ENCODE measurements at places on chromosomes 4 and X.

GRCh38 chr4:77310931-77311330 lies 153.9 kb downstream of the CCNG2 start:
- no peak for DNase-seq

GRCh38 chrX:19790829-19791228 lies 96.6 kb downstream of the SH3KBP1 start:
- DNase-seq: no peak

DNA sequence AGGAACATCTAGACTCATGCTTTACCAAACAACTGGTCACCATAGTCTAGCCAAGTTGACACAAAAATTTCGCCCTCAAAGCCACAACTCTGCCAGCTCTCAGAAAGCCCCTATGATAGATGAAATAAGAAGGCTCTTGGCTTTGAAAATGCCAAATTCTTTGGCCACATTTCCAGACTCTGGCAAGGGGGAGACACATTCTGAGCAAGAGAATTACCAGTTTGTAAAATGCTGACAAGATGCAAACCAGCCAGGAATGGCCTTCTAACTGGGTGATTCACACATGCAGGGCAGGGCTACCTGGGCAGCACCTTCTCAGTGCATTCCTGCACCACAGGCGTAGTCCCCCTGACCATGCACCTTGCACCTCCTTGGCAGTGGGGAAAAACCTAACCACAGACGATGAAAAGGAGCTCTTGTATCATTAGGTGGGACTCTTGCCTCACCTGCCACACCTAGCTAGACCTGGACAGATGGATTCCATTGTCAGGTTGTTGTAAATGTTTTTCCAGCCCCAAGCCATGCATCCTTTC lies 77.4 kb upstream of the CPEB2 start:
- DNase-seq: no peak

GRCh38 chr4:183399126-183399522 lies 45.3 kb upstream of the CDKN2AIP start:
- DNase-seq: no peak

GRCh38 chr4:72858328-72858727 lies 211.2 kb downstream of the COX18 start:
- DNase-seq: no peak
